ENCODE measurements at places on chromosomes 6 and 20.

DNA sequence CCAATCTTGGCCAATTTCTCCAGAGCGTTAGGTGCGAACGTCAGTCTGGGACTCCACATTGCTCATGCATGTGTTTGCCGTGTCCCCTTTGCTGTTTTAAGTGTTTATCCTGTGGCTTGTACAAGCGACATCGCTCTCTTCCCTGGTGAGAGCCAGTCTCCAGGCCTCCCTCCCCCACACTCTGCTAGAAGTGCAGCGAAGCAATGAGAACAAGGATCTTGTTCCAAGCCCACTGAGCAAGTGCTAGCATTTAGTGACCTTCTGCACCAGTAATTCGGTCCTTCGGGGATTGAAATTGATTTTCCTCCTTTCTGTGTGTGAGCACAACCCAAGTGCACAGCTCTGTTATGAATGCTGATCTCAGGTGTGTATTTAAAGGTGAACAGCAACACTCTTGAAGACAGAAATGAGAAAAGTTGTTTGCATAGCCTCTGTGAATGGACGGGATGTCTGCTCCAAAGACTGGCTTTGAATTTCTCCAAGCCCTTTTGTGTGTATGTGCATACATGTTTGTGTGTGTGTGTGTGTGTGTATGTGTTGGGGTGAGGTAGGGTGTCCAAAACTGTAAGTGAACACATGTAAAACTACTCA lies 29.0 kb downstream of the CD83 start:
- DNase-seq = peak; percentile 64

DNA sequence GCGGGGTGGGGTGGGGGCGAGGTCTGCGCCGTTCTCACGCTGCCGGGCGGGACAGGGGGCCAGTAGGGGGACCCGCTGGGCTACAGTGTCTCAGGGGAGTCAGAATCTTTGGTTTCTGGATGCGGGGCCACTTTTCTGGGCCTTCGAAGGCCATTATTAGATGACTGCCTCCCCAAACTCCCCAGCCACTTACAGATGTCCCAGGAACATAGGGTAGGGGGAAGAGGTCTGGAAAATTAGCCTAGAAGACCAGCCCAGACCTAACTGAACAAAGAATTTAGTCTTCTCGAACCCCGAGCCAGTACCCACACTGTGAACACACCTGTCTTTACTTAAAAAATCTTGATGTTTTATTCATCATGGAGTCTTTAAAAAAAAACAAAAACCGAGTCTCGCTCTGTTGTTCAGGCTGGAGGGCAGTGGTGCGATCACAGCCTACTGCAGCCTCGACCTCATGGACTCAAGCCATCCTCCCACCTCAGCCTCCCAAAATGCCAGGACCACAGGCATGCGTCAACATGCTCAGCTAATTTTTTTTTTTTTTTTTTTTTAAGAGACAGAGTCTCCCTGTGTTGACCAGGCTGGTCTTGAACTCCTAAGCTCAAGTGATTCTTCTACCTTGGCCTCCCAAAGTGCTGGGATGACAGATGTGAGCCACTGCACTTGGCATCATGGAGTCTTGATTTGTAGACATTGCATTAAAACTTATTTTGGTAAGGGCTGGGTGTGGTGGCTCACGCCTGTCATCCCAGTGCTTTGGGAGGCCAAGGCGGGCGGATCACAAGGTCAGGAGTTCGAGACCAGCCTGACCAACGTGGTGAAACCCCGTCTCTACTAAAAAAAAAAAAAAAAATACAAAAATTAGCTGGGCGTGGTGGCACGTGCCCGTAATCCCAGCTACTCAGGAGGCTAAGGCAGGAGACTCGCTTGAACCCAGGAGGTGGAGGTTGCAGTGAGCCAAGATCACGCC lies 3.3 kb upstream of the SLC29A1 start:
- DNase-seq = no peak

DNA sequence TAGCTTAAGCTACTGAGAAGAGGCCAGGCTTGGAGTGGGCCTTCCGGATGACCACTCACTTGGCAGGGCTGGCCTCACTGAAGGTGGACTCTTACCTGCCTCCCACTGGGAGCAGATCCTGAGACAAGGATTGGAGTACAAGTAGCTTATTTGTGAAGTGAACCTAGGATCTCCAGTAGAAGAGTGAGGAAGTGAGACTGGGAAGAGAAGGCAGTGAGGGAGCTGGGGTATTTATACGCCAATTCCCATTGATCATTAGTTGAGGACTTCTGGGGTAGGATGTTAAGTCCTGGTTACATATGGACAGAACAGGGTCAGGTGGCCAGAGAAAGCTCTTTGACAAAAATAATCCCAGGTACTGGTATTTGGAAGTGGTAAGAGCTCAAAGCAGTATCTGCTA lies 32.3 kb upstream of the RNF24 start:
- DNase-seq = peak; percentile 22

DNA sequence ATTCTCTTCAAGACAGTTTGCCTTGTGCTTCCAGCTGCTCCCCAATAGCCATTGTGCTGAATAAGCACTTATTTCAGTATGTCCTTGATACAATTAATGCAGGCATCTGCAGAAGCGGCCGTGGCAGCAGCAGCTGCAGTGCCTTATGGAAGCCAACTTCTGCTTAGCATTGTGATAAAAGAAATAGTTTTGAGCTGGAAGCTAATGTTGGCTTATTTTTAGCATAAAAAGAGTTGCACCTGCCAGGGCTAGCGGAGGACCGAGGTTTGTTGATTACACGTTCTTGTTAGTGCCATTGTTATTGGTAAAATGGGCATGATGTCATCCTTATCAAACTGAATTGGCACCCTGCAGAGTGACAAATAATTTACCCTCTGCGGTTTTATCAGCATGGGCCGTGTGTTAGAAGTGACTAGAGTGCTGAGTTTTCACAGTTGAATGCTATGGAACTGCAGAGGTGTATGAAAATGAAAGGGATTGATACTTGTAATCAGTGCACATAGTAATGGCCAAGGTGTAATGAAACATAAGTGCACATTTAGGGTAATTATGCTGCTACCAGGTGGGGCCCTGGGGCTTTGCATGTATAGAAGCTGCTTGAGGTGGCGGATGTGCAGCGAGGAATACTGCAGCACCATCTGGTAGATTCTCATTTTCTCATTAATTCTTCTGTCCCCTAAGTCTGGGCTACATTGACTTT lies 334.3 kb downstream of the CDKAL1 start:
- no peak for DNase-seq

DNA sequence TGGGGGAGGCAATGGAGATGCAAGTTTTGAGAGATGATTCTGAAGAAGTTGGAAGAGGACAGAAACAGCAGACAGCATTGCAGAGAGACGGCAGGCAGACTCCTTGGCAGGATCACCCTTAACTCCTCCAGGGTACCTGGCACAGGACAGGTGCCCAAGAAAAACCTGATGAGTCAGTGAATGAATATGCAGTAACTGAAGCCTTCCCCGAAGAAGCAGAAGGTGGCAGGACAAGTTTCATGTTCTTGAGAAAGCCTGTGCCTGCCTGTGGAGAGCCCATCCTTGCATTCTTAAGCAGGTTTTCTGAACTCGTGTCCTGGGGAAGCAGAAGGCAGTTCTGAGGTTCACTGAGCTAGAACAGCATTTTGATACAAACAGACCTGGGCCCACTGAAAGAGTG lies 79.6 kb upstream of the SASH1 start:
- DNase-seq = no peak

DNA sequence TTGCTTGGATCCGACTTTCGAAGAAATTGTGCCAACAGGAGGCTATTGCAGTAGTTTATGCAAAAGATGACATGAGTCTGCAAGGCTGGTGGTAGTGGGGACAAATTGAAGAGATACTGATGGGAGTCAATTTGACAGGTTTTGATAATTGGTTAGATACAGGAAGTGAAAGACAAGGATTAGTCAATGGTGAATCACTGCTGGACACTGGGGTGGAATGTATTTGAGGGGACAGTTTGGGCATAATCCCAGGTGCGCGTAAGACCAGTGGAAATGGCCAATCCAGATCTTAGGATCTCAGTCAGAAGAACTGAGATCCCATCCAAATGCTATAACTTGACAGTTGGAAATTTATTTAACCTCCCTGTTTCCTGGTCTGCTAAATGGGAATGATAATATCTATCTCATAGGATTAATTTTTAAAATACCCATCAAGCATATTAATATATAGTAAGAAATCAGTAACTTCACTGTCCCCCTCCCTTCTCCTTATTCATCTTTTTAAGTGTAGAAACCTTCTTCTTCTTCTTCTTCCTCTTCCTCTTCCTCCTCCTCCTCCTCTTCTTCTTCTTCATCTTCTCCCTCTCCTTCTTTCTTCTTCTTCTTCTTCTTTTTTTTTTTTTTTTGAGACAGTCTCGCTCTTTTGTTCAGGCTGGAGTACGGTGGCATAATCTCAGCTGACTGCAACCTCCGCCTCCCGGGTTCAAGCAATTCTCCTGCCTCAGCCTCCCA lies 30.9 kb upstream of the ERVFRD-1 start:
- DNase-seq = no peak

- DNase-seq = no peak
Measured at GRCh38 chr20:5770231-5770986, 20.2 kb downstream of the SHLD1 start.

GRCh38 chr6:89458704-89459103 lies 25.8 kb downstream of the ANKRD6 start:
- DNase-seq = no peak

DNA sequence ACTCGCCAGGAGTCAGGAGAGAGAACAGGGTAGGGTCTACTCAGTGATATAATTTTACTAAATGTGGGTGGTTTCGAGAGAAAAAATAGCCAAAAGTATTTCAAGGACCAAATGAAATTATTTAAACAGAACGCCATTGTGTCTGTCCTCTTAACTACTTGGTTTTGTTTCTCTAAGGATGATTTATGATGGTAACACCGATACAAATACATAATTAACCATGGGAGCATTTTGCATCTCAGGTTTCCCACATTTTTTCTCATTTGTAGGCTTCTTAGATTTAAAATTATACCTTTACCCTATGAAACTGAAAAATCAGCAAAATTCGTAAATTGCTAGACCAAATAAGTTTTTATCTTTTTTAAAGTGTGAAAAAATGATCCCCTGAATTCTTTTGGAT lies 188.2 kb downstream of the ZFP64 start:
- no peak for DNase-seq

DNA sequence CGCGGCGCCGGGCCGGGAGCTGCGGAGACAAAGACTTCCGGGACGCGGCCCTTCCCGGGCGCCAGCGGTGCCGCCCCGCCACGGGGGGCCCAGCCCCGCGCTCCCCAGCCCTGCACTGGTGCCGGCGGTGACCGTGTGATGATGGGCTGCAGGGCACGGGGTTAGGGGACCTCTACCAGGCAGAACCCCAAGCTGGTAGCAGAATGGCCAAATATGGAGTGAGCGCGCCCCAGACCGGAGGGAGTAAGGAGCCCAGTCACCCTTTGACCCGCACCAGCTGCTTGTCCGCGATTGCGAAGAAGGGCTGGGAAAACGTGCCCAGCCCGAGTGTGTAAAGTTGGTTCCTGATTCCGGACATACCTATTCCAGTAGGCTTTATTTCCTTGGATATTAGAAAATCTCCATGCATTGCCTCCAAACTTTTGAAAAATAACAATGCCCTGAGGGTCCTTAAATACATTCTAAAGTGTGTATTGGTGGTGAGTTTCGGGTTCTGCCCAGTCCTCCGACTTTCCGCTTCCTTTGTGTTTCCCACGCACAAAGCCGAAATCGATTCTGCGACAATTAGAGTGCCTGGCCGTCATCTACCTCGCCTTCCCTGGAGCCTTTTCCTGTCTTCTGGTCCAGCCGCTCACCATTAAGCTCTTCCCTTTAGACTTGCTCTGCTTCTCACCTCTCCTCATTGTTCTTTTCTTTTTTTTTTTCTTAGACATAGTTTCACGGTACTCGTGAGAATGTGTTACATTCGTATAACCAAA lies 1.1 kb downstream of the ABRACL start:
- DNase-seq = no peak

GRCh38 chr6:44662461-44663121 lies 275.1 kb downstream of the CDC5L start:
- no peak for DNase-seq

DNA sequence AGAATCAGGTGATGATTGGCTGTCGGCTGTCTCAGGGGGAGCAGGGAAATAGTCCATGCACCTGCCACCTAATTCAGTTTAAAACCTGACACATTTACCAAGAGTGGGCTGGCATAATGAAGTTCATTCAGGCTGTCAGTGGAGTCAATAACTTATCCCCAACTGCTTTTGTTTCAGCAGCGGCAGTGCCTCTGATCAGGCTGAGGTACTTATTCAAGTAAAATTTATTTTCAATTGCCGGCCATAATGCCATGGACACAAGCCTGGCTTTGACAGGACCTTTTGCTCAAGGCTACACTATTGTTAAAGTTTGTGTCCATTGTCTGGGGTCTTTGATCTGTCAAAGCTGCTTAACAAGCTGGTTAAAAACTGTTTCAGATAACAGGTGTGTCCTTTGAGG lies 20.6 kb downstream of the OLIG3 start:
- DNase-seq = no peak
